Ascending aorta (tissue), 2 donors: ENCODE measurements at places on chromosomes 4 and X. TPM values are rescaled to one million over a fixed set of nuclear protein-coding genes. Genes with fewer than 3 reads are reported as not detected.

FAM53A gene
- total RNA-seq = not detected

SPARCL1 gene
- total RNA-seq = 830 TPM

GRCh38 chr4:60800701-60801100 lies 399.4 kb upstream of the ADGRL3 start:
- no peak for DNase-seq
- no peaks in the 10 kb centered on the region for H3K36me3 ChIP-seq
- no peak overlapping the region for H3K4me3 ChIP-seq
- H3K27ac ChIP-seq = no peak overlapping the region

GRCh38 chr4:94455081-94455480 lies 3.3 kb downstream of the PDLIM5 start:
- peak overlapping the region; percentile 94 for H3K4me3 ChIP-seq
- DNase-seq = peak; percentile 42
- H3K27ac ChIP-seq = peak overlapping the region; percentile 100
- peaks cover 3% of the 10 kb centered on the region for H3K36me3 ChIP-seq

GRCh38 chr4:54700986-54701385 lies 43.2 kb downstream of the KIT start:
- H3K27me3 ChIP-seq = no peaks in the 10 kb centered on the region
- DNase-seq = no peak
- no peak overlapping the region for H3K27ac ChIP-seq
- no peaks in the 10 kb centered on the region for H3K4me1 ChIP-seq

- H3K4me3 ChIP-seq = no peak overlapping the region
- no peak overlapping the region for H3K27ac ChIP-seq
- no peaks in the 10 kb centered on the region for H3K36me3 ChIP-seq
- H3K27me3 ChIP-seq = no peaks in the 10 kb centered on the region
- no peak for DNase-seq
These were observed 48.0 kb upstream of the APELA start for GRCh38 chr4:164828955-164829354.

USP11 gene
- total RNA-seq = 104 TPM

DNA sequence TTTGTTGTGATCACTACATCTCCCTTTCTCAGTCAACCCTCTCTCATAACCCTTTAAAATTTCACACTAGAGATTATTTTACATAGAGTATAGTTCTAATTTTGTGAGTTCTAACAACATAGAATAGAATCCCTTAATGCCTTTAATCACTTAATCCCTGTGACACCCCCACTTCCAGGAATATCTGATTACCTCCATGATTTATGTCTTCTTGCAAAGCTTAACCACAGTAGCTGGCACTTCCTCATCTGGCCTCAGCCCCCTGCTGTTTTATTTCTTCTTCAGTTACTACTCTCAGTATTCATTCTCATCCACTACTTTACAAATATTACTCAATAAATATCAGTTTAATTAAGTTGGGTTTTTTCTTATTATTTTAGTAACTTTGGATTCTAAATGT lies 340.9 kb downstream of the CENPC start:
- H3K36me3 ChIP-seq = no peaks in the 10 kb centered on the region
- H3K27me3 ChIP-seq = no peaks in the 10 kb centered on the region
- no peak for DNase-seq
- H3K4me3 ChIP-seq = no peak overlapping the region
- H3K4me1 ChIP-seq = no peaks in the 10 kb centered on the region

DNA sequence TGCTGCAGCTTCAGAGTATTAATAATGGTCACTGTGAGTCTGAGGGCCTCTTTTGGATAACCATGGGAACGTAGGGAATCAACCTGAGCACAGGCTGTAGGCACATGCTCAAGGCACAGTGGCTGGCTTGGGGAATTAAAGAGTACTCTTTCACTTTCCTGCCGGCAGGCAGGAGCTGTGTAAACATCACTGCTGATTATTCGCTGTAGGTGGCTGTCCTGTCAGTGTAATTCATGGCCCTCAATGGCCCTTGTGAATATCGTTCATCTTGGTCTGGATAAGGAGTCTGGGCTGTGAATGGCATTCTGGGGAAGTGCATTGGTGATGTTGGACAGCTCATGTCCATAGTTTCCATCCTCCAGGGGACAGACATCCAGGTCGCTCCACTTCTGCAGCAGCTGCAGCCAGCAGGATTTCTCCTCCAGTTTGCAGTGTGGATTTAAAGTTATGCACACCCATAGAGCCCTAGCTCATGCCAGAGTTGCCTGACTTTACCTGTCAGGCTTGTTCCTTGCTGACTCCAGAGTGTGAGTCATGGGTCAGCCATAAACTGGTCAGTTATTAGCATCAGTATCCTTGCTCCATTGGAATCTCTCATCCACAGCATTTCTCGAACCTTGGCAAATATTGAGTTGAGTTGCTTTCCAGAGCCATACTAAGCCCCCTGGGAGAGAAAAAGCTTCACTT lies 43.0 kb downstream of the C4orf33 start:
- H3K27ac ChIP-seq = no peak overlapping the region
- DNase-seq = no peak
- H3K4me1 ChIP-seq = no peaks in the 10 kb centered on the region
- no peak overlapping the region for H3K4me3 ChIP-seq
- H3K27me3 ChIP-seq = no peaks in the 10 kb centered on the region

- H3K27me3 ChIP-seq = no peaks in the 10 kb centered on the region
- DNase-seq = no peak
- H3K4me3 ChIP-seq = no peak overlapping the region
- H3K27ac ChIP-seq = no peak overlapping the region
- no peaks in the 10 kb centered on the region for H3K36me3 ChIP-seq
These were observed 9.4 kb downstream of the TMEM187 start for GRCh38 chrX:153981771-153982533.
